ENCODE measurements at places on chromosomes 5 and 9.

DNA sequence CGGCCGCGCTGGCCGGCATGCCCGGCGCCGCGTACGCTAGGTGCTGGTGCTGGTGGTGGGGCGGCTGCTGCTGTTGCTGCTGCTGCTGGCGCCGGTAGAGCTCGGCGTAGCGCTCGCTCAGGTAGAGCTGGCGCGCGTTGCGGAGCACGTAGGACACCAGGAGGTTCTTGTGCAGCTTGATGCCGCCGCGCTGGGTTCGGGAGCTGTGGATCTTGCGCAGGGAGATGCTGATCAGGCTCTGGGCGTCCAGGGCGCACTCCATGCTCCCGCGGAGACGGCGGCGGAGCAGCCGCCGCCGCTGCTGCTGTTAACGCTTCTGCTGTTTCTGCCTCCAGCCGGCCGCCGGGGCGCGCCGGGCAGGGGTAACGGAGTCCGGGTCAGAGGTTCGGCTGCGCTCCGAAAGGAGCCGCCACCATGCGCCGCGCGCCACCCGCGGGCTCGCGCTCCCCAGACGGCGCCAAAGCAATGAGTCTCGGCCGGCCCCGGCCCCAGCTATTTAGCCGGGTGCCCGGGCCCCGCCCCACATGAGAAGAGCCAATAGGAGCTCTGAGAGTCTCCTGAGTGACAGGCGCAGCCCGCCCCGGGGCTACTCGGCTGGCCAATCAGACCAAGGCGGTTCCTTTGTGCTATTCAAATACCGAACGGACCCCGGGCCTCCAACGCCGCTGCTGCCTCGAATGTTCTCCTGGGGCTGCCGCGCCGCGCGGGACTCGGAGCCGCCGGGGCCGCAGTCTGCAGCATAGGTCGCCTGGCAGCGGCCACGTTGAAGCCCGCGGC, at the start of gene IER5L:
TSS of gene IER5L (minus strand) at position 471 of the 777 bp plus-strand sequence. CDS start at position 262, 209 bp downstream.
- peak; percentile 99 for DNase-seq

- DNase-seq, result no peak
Observed at GRCh38 chr9:133578524-133579441, 30.4 kb downstream of the FAM163B start.

- DNase-seq, result no peak
Observed at GRCh38 chr9:27977931-27978330, 404.6 kb upstream of the C9orf72 start.

DNA sequence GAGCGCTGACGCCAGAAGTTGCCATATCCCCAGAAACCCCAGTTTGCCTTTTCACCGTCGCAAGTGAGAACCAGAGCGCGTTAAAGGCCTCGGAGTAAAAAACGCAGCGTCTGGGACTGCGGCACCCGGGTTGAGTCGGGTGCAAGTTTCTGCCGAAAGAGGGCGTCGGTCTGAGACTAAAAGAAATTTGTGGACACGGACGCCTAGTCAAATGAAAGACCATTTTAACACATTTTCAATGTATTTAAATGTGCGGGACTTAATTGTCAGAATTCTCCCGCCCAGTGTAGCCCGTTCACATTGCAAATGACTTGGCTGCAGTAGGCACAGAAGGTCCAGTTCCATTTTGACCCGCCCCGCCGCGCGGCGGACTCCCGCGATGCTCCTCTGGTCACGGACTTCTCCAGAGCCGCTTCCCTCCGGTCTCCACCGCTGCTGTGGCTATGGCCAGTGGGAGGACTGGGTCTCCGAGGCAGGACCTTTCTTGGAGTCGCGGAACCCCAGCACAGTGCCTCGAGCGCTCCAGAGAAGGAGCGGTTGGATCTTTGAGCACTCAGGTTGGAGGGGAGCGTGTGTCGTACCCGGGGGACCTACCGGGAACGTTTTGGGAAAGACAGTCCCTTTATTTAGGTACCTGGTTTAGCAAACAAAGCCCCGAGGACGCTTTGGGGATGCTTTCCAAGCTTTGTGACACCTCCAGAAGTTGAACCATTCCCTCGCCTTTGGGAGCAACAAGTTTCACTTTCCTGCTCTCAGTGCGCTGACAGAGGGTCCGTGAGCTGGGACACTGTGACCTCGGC, 1.2 kb upstream of the NPR3 start:
- DNase-seq, result peak; percentile 36

DNA sequence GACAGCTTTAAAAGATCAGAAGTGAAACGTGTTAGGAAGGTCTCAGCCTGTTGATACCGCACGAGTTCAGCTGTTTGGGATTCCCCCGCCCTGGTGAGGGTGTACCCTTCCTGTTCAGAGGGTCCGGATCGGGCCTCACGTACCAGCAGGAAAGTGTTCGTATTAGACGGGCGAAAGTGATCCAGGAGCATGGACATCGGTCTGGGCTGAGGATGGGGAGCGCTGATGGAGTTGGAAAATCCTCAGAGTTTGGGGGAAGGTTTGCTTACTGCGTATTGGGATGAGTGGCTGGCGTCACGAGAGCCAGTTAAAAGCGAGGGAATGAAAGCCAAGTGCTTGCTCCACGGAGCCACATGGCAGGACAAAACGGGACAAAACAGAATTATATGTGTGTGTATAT, 47.4 kb downstream of the IRX2 start:
- no peak for DNase-seq

GRCh38 chr5:25301836-25302235, 657.1 kb upstream of the CDH10 start:
- no peak for DNase-seq

DNA sequence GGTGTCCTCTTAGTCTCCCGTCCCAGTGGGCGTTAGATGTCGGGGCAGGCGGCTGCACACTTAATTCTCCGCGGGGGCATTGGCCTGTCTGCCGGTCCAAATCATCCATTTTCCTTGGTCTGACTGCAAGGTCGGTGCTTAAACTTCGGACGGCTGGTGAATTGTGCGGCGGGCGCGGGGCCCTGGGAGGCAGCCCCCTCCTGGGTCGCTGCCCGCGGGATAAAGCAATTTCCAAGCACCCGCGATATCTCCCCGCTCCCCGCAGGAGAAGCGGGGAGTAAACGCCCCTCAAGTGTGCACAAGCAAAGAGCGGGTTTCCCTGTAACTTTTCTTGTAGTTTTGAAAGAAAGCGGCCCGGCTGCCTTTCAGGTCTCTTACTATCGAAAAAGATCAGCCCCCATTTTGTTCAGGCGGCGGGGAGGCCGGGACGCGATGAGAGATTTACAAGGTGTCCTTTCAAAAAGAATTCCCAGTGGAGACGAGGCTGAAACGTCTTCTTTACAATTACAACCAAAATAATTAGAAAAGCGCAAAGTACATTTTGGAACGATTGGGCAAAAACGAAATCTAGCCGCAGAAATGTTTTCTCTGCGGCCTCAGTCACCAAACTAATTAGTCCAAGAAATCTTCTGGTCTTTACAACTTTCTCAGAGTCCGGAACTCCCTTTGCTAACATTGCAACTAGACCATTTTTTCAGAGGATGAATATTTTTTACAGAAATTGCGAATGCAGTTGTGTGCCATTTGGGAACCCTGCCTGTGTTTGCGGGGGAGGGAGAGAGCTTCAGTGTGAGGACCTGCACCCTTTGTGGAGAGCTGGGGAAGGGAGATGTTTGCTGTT, 1.8 kb downstream of the IRX1 start:
- DNase-seq, result no peak

DNA sequence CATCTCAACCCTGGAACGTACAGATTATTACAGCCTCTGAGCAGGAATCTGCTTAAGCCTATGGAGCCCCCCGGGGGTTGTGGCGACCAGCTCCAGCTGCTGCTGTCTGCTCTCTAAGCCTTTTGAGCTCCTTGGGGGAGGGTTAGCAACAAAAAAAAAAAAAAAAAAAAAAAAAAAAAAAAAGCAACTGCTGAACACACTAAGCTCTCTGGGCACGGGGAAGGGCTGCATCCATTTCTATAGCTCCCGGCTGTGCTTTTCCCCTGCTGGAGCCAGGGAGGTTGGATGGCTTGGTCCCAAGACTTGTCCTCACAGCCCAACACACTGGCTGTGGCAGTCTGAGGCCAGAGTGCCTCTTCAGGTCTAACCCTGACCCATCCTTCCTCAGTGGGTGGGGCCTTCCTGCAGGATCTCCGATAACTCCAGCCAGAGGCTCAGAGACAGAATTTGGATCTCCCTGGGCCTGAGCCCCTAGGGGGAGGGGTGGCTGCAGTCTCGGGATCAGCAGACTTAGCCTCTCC, 82.1 kb downstream of the FBN2 start:
- DNase-seq, result no peak

DNA sequence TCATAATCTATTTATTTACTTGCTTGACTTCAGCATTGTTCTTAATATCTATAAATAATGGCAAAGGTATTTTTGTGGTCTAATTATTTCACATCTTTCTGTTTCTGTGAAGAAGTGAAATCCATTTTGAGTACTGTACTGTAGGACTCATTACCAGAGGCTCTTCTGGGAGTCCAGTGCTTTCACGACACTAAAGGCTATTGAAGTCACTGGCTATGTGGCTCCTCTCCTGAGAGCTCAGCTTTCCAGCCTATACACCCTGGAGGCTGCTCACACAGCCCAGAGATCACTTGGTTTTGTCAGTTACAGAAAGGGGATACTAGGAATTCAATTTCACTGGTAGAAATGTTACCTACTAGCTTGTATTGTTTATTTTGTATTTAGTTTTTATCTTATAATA, 547.3 kb downstream of the TAF11L14 start:
- no peak for DNase-seq

DNA sequence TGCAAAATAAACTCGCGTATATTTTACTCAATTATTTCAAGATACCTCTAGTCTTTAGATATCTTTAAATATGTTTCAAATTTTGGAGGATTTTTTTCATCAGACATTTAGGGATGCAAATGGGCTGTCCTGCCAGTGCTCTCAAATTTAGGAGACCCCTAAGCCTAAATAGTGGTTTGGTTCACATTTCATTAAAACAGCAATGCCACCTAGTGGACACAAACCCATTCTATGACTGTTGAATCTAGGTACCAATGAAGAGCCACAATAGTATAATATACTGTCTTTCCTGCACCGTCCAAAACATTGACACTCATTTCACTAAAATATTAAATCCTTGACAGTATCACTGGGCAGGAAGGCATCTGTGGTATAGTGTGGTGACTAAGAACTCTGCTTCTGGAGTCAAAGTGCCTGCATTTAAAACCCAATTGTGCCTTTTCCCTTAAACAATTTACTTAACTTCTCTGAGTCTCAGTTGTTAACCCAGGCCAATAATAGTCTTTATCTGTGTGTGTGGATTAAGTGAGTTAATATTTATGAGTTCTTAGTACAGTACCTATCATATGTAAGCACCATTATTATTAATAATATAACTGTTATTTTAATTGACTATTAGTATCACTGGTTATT, 148.0 kb downstream of the RORB start:
- DNase-seq, result no peak

DNA sequence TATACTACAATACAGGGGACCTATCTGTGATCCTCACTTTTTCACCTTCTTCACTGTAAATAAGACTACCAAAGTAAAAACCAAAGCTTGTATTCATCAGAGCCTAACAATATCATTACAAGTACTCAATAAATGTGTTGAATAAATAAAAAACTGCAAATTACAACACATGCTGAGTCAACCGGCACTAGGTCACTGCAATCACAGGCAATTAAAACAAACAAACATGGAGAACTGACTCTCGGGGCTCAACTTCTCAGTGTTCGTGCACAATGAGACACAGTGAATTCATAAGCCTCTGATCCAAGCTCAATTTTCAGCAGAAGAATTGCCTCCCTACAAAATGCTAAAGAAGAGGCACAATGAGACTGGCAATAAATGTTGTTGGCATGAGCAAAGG, 69.2 kb downstream of the CDK5RAP2 start:
- DNase-seq, result no peak

DNA sequence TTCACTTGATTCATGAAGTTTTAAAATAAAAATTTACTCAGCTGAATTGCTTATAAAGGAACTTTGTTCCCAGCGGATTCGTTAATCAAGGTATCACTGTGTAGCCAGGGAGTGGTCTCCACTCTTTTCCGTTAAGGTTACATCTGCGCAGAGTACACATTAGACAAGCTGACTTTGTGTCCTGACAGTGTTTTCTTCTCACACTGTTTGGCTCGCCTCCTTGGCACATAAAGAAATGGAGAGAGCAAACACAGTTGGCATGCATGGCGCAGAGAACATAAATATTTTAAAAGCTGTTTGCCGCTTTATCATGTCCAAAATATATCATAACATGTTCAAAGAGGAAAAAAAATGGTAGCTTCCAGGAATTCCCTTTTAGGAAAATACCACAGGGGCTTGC, 153.2 kb downstream of the EDIL3 start:
- no peak for DNase-seq

DNA sequence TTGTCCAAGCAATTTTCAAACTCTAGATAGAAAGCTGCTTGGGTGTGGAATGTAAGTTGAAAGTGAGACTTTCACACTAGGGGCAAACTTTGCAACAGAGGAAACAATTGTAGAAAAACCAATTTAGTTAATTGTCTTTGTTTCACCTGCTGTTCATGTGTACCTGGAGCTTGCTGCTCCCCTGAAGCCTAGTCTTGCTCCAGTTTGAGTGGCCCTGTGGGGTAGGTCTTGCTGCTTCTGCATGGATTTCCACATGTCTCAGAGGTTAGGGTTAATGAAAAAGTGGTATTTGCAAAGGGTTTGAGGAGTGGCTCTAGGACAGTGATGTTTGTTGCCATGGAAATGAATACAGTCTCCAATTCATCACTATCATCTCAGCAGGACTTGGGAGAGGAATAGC, 182.2 kb downstream of the FSTL4 start:
- no peak for DNase-seq

DNA sequence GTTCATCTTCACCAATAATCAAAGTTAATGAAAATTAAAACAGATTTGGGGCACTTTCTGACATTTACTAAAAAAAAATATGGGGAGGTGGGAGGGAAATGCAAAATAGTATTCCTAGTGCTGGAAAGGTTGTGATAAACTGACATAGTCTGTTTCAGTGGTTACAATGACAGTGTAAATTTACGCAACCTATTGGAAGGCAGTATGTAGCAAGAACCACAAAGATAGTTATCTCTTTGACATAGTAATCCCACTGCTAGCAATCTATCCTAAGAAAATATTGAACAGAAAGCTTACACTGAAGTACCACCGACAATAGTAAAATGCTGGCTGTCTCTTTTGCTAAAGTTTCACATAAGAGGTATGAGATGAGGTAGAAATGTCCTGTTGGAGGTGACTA, 15.1 kb upstream of the EPB41L4B start:
- DNase-seq, result no peak

DNA sequence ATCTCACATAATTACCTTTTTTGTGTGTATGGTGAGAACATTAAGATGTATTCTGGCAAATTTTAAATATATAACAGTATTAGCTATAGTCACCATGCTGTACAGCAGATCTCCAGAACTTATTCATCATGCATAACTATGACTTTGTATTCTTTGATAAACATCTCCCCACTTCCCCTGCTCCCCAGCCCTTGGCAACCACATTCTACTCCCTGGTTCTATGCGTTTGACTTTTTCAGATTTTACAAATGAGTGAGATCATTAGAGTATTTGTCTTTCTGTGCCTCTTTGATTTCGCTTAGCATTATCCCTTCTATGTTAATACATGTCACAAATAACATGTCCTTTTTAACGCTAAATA, 49.4 kb downstream of the SMC2 start:
- no peak for DNase-seq

DNA sequence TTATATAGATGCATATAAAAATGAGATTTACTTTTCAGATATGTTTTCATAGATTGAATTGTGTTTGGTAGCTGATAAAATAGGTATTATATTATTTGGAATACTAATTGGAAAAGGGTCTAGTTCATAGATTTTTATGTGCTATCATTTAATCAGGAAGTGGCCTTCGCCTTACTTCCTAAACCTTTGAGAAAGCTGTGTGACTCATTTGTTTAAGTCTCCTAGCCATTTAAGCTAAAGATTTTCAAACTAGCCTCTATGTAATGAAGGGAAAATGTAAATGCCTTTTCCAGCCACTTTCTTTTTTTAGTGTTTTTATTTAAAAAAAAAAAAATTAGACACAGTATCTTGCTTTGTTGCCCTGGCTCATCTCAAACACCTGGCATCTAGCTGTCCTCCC, 97.5 kb downstream of the DMXL1 start:
- no peak for DNase-seq
